Right cardiac atrium (tissue), 5 donors: ENCODE measurements at places on chromosomes 16 and 17.
A peak's percentile ranks its signal among the peaks of the same experiment; 100 is the strongest.

DNA sequence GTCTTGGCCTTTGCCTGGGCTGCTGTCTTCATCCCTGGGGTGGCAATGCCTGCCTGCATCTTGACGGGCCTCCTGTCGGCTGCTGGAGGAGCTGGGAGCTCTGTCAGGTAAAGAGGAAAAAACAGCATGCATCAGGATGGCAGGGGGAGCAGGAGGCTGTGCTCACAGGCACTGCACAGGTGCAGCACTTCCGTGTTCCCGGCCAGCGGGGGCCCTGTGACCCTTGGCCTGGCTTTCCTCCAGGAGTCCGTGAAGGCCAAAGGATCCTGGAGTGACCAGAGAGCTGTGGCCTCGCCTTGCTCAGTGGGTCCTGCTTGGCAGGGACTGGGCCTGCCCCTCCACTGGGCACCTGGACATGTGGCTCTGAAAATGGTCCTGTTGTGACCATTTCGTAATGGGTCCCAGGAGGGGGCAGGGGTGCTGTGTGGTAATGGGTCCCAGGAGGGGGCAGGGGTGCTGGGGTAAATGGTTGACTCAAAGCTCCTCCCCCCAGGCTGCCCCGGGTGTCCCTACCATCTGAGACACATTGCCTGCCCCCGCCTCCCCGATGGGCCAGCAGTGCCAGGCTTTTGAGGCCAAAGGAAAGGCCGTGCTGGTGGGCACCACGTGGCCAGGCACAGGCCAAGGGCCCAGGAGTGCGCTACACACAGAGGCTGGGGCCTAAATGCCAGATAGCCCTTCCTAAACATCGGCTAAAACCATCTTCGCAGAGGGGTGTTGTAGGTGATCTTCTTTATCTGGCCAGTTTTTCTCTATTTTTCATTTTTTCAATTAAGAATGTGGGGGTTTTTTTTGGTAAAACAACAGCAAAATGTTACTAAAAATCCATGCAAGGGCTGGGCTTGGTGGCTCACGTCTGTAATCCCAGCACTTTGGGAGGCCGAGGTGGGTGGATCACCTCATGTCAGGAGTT is 4.0 kb upstream of the FASN start:
- peak; percentile 62 for DNase-seq

GRCh38 chr16:68740628-68741346 is 3.7 kb downstream of the CDH1 start:
- no peak for DNase-seq

DNA sequence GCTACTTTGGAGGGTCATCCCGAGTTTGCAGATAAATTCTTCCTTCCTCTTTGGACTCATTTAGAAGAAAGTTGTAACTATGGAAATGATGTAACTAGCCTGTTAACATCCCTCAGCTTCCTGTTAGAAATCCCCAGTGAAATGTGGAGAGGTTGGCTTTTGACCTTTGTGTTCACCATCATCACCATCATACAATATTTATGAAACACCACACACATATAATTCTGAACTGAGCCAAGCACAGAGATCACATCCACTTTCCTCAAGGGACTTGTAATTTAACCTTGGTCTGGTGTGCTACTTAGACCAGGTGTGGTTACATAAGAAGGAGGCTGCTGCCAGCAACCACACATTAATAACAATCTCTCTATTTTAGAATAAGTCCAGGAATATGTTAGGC is 2.5 kb downstream of the CAPNS2 start:
- DNase-seq: no peak

GRCh38 chr16:785563-786535 is 2.3 kb downstream of the RPUSD1 start:
- DNase-seq: peak; percentile 70

- DNase-seq: no peak
Measured at GRCh38 chr16:28110074-28110473, 46.6 kb upstream of the GSG1L start.

- no peak for DNase-seq
Measured at GRCh38 chr16:64481497-64481896, 640.4 kb downstream of the CDH11 start.

DNA sequence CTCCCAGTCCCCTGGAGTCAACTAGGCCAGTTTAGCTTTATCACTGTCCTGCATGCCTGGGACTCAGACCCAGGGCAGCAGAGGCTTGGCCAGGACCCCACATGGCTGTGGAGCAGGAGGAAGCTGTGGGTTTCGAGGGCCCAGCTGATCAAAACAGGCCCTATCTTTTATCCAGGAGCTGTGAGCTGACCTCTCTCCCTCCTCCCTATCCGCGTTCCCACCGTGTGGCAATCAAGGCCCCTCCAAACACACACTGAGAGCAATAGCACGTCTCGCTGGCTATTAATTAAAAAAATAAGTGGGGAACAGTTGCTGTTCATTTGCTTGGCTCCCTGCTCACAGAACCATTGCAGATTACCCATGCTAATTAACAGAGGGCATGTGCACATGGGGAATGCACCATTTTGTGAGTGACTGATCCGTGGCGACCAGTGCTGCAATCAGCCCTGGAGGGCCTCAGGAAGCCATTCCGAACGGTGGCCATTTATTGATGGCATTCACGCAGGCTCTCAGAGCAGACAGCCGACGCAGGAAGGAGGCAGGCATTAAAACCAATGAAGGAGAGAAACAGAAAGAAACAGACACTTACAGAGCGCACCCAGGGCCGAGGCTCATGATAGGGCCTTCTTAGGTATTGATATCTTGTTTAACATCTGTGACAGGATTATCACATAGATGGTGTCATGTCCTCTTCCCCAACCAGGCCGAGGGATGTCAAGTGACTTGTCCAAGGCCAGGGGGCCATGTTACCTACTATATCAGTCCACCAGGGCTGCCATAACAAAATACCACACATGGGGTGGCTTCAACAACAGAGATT is 157.1 kb downstream of the KATNIP start:
- DNase-seq: no peak
